ENCODE measurements at places on chromosomes 11 and 22. TPM values are rescaled to one million over a fixed set of nuclear protein-coding genes. Genes with fewer than 3 reads are reported as not detected.

The GGTLC3 gene
- not detected for total RNA-seq

The PHOX2A gene
- total RNA-seq = not detected

The CYB5R2 gene
- total RNA-seq = 6.9 TPM

The FXYD2 gene
- total RNA-seq = not detected

The FAM180B gene
- total RNA-seq = 0.09 TPM

The C11orf87 gene
- total RNA-seq = not detected

Measured in smooth muscle cell of bladder (primary cell).